ENCODE measurements at places on chromosomes 1 and 21.

GRCh38 chr1:185448591-185449186 lies 131.6 kb upstream of the IVNS1ABP start:
- peak; percentile 12 for DNase-seq

- no peak for DNase-seq
Observed at GRCh38 chr1:115842948-115843347, 2.0 kb upstream of the NHLH2 start.

DNA sequence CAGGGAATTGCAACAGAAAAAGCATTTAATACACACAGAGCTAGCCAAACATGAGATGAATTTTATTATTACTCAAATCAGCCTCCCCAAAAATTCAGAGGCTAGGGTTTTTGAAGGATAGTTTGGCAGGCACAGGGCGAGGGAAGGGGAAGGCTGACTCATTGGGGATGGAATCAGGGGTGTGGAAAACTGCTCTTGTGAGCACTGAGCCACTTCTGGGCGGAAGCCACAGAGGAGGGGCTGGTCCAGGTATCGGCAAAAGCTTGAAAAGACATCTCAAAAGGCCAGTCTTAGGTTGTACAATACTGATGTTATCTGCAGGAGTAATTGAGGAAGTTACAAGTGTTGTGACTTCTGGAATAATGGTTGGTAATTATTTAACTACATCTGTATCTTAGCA lies 109.4 kb downstream of the TLR5 start:
- no peak for DNase-seq

GRCh38 chr1:77316966-77317365 lies 35.1 kb downstream of the AK5 start:
- DNase-seq = no peak

DNA sequence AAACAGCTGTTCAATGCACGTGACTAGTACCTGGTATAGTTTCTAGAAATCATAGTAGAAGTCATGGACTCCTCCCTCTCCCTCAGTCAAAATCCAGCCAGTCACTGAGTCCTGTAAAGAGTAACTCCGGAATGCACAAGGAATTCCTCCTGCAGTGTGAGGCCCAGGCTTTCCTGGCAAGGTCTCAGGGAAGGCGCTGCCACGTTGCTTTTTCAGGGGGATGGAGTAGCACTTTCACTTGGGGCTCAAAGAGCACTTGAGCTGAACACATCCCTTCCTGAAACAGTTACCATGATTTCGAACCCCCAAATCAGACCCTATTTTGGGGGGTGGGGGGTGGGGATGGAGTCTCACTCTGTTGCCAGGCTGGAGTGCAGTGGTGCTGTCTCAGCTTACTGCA lies 26.4 kb upstream of the LRRC8D start:
- DNase-seq = peak; percentile 76

- DNase-seq = no peak
Observed at GRCh38 chr1:18955131-18955440, 1.4 kb downstream of the IFFO2 start.

- peak; percentile 29 for DNase-seq
Observed at GRCh38 chr21:45639206-45640000, 4.1 kb upstream of the PCBP3 start.

GRCh38 chr1:1314237-1314586 lies 5.8 kb downstream of the PUSL1 start:
- no peak for DNase-seq

DNA sequence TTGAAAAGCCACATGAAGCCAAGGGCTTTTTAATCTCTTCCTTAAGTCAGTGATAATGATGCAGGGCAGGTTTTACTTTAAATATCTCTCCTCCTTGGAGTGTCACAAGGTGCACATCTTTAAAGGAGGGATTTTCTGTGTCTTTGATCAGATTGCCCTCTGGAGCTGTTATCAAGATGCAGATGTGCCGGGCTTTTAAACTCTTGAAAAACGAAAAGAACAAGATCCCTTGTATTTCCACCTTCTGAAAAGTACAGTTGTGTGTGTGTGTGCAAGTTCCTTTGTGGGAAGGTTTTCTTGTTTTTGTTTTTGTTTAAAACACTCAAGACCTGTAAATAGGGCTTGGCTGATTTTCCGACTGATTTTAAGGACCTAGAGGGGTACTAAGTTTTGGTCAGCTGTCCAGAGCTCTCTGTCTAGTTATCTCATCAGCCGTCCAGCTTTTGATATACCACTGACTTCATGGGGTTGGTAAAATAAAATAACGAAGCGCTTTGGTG lies 1.6 kb downstream of the MARK1 start:
- no peak for DNase-seq
